ENCODE measurements at places on chromosomes 12 and 14.

DNA sequence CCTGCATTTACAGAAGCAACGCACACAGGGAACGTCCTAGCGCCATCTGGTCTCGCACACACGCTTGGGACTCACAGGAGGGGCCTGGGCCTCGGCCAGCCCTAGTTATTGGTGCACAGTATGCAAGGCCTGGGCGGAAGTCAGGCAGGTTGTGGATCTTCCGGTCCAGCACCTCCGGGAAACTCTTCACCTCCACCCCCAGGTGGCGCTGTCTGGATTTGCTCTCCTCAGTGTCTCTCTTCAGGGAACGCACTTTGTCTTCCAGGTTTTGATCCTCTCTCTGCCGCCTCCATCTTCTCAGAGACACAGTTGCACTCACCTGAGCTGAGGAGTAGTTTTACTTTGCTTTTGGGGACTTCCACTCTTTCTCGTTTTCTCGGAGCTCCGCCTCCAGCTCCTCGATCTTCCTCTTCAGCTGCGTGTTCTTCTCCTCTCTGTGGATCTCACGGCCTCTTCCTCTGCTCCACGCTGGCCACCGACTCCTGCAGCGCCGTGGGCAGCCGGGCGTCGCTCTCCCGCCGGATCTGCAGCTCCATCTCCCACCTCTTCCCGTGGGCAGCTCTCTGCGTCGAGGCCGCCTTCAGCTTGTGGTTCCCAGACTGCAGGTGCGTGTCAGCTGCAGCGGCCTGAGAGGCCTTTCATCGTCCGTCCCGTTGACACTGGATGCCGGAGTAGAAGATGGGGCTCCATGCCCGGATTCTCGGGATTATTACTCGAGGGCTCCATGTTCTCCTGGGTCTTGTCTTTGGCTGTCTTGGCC is 933.8 kb downstream of the TMEM121 start:
- peak; percentile 52 for DNase-seq

- DNase-seq = no peak
Measured at GRCh38 chr14:89129570-89129969, 287.5 kb downstream of the FOXN3 start.

DNA sequence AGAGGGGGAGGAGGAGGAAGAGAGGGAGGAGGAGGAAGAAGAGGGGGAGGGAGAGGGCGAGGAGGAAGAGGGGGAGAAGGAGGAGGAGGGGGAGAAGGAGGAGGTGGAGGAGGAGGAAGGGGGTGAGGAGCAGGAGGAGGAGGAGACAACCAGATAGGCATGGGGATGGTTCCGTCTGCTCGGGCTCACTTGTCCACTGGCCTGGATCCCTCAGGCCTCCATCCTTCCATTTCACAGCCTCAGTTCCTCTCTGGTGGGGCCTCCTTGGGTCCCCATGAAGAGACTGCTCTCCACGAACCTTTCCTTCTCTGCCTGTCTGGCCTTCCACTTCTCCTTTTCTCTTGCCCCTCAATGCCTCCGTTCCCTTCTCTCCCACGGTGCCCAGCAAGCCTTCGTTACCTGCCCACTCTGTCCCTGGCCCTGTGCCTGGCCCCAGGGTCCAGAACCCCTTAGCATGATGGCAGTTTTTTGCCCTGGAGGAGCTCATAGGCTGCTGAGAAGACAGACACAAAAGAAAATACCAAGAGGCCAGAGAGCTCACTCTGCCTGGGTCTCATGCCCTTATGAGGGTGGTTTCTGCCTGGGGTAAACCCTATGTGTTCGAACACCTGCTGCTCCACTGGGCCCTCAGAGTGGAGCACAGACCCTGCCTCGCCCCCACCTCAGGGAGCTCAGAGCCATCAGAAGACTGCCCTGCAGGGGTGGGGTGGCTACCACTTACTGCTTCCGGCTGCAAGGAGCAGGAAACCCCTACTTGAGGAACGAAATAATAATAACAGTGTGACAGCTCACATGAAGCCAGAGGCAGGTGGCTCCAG is 11.7 kb upstream of the CACNA2D4 start:
- no peak for DNase-seq

- DNase-seq = no peak
Measured at GRCh38 chr12:69428351-69429073, 41.7 kb upstream of the FRS2 start.

DNA sequence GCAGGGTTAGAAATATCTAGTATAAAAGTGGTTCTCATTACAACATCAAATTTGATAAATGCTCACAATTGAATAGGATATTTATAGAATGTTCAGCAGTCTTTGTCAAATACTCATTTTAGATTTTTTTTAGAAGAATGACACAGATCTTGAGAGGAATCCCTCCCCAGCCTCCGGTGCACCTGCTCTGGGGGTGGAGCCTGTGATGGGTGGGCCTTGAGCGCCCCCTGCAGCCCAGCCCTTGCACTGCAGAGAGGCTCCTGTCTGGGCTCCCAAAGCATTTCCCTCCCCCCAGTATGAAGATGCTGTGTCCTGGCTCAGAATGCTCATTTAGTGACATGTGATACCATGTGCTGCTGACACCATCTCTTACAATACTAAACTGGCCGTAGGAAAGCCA is 792.3 kb downstream of the TMEM121 start:
- no peak for DNase-seq

- DNase-seq = no peak
Measured at GRCh38 chr12:92002195-92002649, 143.4 kb downstream of the BTG1 start.

DNA sequence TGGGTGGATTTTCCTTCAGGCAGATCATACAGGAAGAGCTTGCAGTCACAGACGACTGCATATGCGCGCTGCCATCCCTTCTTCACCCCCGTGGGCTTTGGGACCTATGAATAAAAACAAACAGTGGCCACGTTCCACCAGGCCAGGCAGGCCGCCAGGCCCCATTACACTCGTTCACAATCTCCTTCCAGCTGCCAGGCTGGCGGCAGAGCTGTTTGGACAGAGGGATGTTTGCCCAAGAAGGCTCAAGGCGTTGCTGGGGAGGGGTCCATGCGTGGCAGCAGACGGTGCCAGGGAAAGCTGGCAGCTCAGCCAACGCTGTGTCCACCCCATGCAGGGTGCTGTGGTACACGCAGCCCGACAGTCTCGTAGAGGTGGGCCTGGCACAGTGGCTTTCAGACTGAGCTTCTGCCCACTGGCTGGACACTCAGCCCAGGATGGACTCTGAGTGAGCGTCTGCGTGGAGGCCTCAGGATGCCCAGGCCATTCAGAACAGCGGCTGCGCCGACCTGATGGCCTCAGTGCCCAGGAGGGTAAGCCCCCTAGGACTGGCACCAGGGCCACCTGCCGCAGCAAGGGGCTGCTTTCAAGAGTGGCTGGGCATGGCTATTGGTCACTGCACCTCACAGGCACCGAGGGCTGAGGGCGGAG is 27.5 kb downstream of the AMN start:
- DNase-seq = no peak

DNA sequence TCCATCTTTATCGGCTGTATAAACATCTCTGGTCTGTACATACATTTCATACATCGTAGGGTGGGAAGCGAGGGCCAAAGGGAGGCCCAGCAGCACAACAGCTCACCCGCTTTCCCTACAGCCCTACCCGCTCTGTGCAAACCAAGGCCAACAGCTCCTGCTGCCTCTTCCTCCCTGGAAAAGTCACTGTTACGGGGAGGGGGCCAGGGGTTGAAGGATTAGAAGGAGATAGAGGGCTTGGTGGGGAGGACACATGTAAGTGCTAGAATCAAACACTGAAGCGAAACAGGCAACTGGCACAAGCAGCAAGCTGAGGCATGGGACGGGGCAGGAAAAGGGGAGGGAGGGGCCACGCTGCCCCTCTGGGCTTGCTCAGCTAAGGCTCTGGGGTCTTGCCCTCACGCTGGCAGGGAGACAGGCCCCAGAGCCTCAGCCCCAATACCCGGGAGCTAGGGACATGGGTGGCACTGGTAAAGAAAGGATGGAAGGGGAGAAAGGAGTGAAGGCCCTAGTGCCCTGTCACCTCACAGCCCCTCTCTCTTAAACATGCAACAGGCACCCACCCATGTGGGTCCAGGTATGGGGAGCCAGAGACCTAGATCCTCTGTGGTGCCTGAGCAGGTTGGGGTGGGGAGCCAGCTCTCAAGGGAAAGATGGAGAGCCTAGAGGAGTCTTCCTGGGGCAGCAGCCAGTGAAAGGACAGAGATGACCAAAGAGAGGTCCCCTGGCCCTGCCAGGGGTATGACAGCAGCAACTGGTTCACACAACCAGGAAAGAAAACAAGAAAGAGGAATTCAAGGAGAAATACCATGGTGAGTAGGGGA is 14.4 kb downstream of the SPRYD3 start:
- DNase-seq = no peak

GRCh38 chr14:91847693-91848092 is 19.6 kb downstream of the TC2N start:
- DNase-seq = no peak

DNA sequence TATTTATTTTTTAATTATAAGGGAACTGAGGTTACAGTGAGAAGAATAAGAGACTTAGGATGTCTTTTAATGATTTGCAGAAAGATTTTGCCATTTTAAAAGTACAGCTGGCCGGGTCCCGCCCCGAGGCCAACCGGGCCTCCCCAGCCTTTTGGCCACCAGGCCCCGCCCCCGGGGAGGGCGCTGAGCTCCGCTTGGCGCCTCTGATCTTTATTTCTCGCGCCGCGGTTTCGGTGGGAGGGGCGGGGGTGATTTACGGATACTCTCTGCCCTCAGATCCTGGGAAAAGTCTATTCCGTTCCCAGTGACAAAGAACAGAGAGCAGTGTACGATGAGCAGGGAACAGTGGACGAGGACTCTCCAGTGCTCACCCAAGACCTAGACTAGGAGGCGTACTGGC is 17.7 kb downstream of the ZFYVE26 start:
- DNase-seq = no peak

Data from stimulated activated CD4-positive, alpha-beta T cell treated with anti-CD3 and anti-CD28 coated beads, Interleukin-1b, Interleukin-23, amount 100 ng/mL, for 24 hours (primary cell).